Fibroblast of lung (primary cell): ENCODE measurements at places on chromosomes 6 and 20. TPM values are rescaled to one million over a fixed set of nuclear protein-coding genes. Genes with fewer than 3 reads are reported as not detected.

Gene SMLR1
- total RNA-seq = not detected in 2 replicates

Gene VSTM2L
- 1.5 and 1.7 TPM in 2 replicates for total RNA-seq

Gene PXMP4
- 4.6 and 6.3 TPM in 2 replicates for total RNA-seq

Gene SLPI
- total RNA-seq = 0.17 and 0.77 TPM in 2 replicates

Gene SNX5
- 122 and 127 TPM in 2 replicates for total RNA-seq

Gene TPBG
- total RNA-seq = 24.9 and 31.0 TPM in 2 replicates

Gene MAFB
- 3.0 and 7.7 TPM in 2 replicates for total RNA-seq

Gene ID4
- 0.83 and 3.1 TPM in 2 replicates for total RNA-seq

Gene PACSIN1
- total RNA-seq = under 0.01 TPM in 1 of 2 replicates, not detected in the other

Gene KCNQ2
- not detected in 2 replicates for total RNA-seq

Gene OR2B6
- 0.17 TPM in 1 of 2 replicates, not detected in the other for total RNA-seq

Gene PGC
- total RNA-seq = not detected in 2 replicates

Gene CAGE1
- under 0.01 and 0.17 TPM in 2 replicates for total RNA-seq

Gene PRND
- not detected in 2 replicates for total RNA-seq

Gene GLP1R
- total RNA-seq = not detected in 2 replicates

Gene CEP85L
- 18.5 and 22.0 TPM in 2 replicates for total RNA-seq

Gene TRIM15
- total RNA-seq = not detected in 2 replicates

Gene TCP11
- total RNA-seq = 0.17 and 0.51 TPM in 2 replicates

Gene CTSA
- 104 and 116 TPM in 2 replicates for total RNA-seq

Gene C20orf202
- total RNA-seq = under 0.01 TPM in 1 of 2 replicates, not detected in the other

Gene CD93
- total RNA-seq = under 0.01 TPM in 1 of 2 replicates, not detected in the other

Gene STK38
- 17.7 and 26.9 TPM in 2 replicates for total RNA-seq

Gene SLC22A7
- not detected in 2 replicates for total RNA-seq

Gene E2F3
- 3.1 and 4.1 TPM in 2 replicates for total RNA-seq

Gene FAM210B
- 71.9 and 120 TPM in 2 replicates for total RNA-seq

Gene LINC00237
- not detected in 2 replicates for total RNA-seq
